Left ventricle myocardium inferior (tissue), 1 donor: ENCODE measurements at places on chromosomes 4 and X. TPM values are rescaled to one million over a fixed set of nuclear protein-coding genes. Genes with fewer than 3 reads are reported as not detected.
A peak's percentile ranks its signal among the peaks of the same experiment; 100 is the strongest.

- H3K27ac ChIP-seq: no peak overlapping the region
- no peaks in the 10 kb centered on the region for H3K36me3 ChIP-seq
- no peak for DNase-seq
- peaks cover 13% of the 10 kb centered on the region for H3K27me3 ChIP-seq
- no peak overlapping the region for H3K4me3 ChIP-seq
- no peaks in the 10 kb centered on the region for H3K4me1 ChIP-seq
Observed at GRCh38 chr4:76447393-76447851, 12.4 kb downstream of the SHROOM3 start.

GRCh38 chrX:57367649-57368048, 81.1 kb downstream of the FAAH2 start:
- no peaks in the 10 kb centered on the region for H3K27me3 ChIP-seq
- no peaks in the 10 kb centered on the region for H3K36me3 ChIP-seq
- no peak overlapping the region for H3K27ac ChIP-seq

GRCh38 chr4:183738081-183738673, 79.1 kb downstream of the TRAPPC11 start:
- peaks cover 12% of the 10 kb centered on the region for H3K4me1 ChIP-seq
- peak overlapping the region; percentile 62 for H3K27ac ChIP-seq
- no peaks in the 10 kb centered on the region for H3K36me3 ChIP-seq
- H3K4me3 ChIP-seq: peak overlapping the region; percentile 18

GRCh38 chr4:140579278-140579677, 10.5 kb upstream of the UCP1 start:
- DNase-seq: no peak
- H3K27ac ChIP-seq: no peak overlapping the region
- H3K36me3 ChIP-seq: no peaks in the 10 kb centered on the region

TRIM75 gene
- not detected for total RNA-seq

GRCh38 chrX:72100824-72101351, 30.8 kb downstream of the RTL5 start:
- H3K4me3 ChIP-seq: no peak overlapping the region
- no peak overlapping the region for H3K27ac ChIP-seq
- H3K4me1 ChIP-seq: peaks cover 11% of the 10 kb centered on the region
- no peaks in the 10 kb centered on the region for H3K36me3 ChIP-seq
- no peaks in the 10 kb centered on the region for H3K27me3 ChIP-seq

GRCh38 chr4:41933997-41934503, 1.2 kb upstream of the TMEM33 start:
- DNase-seq: no peak
- no peaks in the 10 kb centered on the region for H3K27me3 ChIP-seq
- peaks cover 7% of the 10 kb centered on the region for H3K36me3 ChIP-seq
- H3K27ac ChIP-seq: peak overlapping the region; percentile 89

ITM2A gene
- total RNA-seq: 64.4 TPM

DNA sequence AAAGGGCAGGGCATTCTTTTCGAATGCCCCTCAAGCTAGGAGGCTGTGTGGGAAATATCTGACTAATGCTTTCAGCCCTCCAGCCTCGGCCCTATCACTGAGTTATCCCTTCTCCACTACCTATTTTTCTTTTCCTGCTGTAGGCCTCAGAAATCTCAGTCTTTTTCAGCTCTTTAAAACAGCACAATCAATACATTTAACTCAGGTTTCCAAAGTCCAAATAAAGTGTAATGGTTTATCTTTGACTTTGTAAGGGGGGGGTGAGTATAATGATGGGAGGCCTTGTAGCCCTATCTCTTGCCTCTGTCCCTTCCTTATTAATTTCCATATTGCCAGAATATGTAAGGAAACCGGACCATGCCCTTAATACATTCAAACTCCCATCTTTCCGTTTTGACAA, 1.6 kb upstream of the WNK3 start:
- H3K36me3 ChIP-seq: no peaks in the 10 kb centered on the region
- no peaks in the 10 kb centered on the region for H3K27me3 ChIP-seq
- H3K27ac ChIP-seq: no peak overlapping the region
- peaks cover 5% of the 10 kb centered on the region for H3K4me1 ChIP-seq

DNA sequence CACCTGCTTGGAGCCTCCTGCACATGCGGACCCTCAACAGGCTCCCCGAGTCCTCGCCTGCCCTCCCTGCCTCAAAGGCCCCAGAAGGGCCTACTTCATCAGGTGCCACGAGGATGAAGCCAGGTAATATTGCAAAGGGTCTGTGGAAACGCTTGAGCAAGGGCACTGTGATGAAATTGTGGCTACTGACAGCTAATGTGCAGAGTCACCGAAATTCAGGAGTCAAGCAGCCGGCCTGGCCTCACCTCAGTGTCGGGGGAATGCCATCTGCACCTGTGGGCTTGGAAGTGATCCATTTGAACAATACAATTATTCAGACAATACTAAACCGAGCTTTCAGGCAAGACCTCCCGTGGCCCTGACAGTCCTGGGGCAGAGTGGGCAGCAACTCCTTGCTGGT, 3.1 kb upstream of the FGFR3 start:
- no peaks in the 10 kb centered on the region for H3K36me3 ChIP-seq
- peaks cover 27% of the 10 kb centered on the region for H3K4me1 ChIP-seq
- peaks cover 22% of the 10 kb centered on the region for H3K27me3 ChIP-seq
- no peak for DNase-seq
- H3K4me3 ChIP-seq: no peak overlapping the region

CXorf49 gene
- not detected for total RNA-seq

CXCL8 gene
- total RNA-seq: 0.30 TPM

DUX4 gene
- not detected for total RNA-seq
